ENCODE measurements at places on chromosomes 3 and 15.

DNA sequence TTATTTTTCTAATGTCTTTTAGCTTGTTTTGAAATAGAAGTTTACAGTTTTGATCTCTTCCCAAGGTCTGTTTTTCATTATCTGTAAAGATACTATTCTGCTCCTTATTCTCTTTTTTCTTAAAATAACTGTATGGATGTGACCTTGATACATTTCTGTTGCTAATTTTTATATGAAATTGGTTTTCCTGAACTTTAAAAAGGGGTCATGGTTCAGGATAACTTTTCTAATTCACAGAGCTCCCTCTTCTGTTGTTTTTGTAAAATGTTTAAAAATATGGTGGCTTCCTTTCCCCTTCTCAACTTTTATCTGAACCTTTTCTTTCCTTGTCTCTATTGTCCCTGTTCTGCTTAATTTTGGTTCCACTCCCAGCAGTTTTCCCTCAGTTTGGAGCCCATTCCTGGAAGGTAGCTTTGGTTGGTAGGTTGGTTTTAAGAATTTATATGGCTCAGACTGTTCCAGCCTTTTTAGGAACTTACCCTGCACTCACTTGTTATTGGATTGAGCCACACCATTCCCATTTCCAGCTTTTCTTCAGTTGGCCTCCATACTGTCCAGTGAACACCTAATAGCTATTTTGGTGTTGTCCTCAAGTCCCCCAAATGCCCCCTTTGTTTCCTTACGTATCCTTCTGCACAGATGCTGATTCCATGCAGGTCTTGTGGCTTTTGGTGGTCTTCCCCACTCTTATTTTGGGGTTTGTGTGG is 70.3 kb downstream of the SLMAP start:
- DNase-seq: no peak

DNA sequence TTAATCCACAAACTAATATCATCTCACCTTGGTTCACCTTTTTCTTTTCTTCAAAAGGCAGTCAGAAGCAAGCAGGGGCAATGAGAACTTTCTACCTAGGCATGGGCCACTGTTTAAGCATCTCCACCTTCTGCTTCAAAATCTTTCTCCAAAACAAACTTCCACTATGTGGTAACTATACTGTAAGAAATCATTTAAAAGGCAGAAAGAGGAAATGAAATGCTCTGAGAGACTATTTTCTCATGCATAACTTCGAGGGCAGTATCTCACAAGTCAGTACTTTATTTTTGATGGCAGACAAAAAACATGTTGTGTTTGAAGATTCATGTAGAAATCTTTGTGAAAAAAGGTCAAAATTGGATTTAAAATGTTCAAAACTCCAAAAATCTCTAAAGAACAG is 419.7 kb downstream of the ZBTB20 start:
- no peak for DNase-seq

DNA sequence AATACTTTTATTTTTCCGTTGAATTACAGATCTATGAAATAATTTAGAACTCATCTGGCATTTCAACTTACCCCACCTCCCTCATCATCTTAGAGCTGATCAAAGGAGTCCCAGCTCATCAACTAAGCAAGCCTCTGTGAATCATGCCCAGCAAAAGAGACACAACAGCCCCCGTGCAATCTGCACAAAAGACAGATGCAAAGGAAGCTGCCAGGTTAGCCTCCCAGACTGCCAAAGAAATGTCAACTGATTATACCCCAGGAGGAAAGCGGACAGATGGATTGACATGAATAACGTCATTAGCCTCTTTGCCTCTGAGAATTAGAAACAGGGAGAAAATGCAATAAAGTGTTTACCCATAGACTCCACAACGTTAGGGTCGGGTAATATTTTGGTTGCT is 75.0 kb downstream of the GABRB3 start:
- no peak for DNase-seq

DNA sequence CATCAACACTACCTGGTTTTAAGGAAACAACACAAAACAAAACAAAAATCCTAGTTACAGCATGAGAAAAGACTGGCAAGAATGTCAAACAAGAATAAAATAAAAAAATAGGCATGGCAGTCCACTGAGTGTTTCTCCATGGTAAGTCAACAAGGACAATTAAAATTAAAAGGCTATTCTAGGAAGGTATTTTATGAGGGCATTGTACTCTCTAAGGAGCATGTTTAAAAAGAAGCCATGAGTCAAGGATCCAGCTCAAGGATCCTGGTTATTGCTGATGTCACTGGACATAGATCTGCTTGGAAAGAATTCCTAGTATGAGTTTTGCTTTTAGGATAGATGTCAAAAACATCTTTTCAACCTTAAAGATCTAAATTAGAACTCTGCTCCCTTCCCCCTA is 106.7 kb downstream of the MYO5A start:
- no peak for DNase-seq

- DNase-seq: no peak
These were observed 178.4 kb downstream of the ATP10A start for GRCh38 chr15:25684521-25685431.

- no peak for DNase-seq
These were observed 11.5 kb downstream of the FILIP1L start for GRCh38 chr3:100102757-100103156.

- no peak for DNase-seq
These were observed 1.3 kb downstream of the NEIL1 start for GRCh38 chr15:75348034-75348561.

- DNase-seq: no peak
These were observed 23.1 kb downstream of the ABHD6 start for GRCh38 chr3:58260733-58261132.

DNA sequence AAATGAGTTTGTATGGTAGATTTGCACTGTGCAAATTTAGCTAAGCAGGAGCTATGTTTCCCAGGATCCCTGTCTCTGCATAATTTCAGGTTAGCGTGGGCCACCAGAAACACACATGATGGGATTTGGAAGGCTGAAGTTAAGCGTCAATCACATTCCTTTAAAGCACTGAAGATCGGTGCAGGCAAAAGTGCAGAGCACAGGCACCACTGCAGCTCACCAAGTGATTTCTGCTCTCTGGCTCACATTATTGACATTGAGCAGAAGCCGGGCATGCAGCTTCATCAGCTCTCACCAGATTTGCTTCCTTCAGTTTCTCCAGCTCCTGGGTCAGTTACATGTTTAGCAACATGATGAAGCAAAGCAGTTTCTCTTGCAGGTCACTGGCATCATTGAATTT is 256.4 kb upstream of the TGFBR2 start:
- DNase-seq: no peak

DNA sequence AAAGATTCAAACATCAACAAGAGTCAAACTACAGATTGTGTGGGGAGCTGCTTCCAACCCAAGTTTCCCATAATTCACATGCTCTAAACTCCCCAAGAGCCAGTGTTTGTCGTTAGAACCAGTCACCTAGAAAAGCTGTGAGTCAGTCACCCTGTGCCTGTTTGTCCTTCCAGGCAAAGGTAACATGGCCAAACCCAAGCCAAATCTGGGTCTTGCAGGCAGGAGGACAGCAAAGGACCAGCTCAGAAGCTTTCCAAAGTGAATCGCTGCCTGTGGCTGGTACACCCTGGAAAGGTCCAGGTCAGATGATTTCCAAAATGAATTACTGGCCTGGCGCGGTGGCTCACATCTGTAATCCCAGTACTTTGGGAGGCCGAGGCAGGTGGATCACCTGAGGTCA is 251.5 kb downstream of the FAM43A start:
- DNase-seq: no peak

DNA sequence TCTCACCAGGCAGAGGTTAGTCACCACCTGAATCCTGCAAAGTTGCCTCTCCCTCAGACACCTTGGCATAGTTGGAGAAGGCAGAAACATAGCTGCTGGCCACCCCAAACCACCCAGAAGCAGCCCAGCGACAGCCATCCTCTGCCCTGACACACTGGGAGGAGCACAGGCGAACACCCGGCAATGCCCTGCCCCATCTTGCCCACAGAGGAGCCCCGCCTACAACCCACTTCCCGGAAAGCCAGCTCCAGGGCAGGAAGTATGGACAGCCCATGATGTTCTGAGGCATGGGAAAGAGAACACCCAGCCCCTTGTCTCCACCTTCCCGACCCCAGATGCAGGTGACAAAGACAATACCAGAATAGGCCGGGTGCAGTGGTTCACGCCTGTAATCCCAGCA is 12.6 kb upstream of the SHISA5 start:
- no peak for DNase-seq

GRCh38 chr3:119965692-119966091 is 128.6 kb downstream of the GSK3B start:
- DNase-seq: no peak

DNA sequence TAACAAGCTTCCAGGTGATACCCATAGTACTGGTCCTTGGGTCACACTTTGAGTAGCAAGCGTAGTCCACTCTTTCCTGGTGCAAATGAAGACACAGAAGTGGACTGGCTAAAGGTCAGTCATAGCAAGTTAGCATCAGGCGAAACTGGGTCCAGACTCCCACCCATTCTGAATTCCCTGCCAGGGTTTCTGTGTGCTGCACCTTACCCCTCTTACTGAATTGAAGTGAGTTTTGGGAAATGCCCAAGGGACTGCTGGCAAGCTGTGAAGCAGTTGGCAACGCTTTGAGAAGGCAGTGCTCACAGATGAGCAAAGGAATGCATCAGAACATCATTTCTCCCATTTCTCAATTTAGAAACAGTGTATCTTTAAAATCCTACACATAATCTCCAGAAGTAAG is 1.8 kb upstream of the LSG1 start:
- DNase-seq: no peak

DNA sequence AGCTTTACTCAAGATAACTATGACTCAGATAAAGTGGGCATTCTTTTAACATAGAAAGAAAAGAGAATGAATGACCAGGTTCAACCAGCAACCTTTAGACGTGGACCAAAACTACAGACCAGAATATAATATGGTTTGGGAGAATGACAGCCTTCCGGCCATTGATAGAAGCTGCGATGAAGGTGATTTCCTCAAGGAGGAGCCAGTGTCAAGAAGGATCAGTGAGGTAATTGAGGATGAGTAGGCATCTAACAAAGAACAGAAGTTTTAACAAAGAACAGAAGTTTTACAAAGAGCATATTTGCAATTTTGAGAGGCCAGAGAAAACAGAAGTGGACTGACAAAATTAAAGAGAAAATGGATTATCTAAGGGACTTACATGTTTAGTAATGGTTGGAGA is 289.0 kb upstream of the AGTR1 start:
- DNase-seq: no peak

DNA sequence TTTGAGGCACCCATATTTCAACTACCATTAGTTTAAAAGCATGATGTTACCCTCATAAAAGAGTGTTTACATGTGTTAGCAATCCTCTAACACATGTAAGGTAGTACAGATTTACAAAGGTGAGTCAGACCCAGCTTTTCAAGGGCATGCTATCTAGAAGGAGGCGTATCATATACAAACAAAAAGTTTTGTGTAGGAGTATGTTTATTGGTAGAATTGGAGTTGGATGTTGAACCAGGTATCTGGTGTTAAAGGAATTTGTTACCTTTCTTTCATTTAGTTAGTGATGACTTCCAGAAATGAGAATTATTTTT is 2.4 kb downstream of the HACD3 start:
- no peak for DNase-seq

DNA sequence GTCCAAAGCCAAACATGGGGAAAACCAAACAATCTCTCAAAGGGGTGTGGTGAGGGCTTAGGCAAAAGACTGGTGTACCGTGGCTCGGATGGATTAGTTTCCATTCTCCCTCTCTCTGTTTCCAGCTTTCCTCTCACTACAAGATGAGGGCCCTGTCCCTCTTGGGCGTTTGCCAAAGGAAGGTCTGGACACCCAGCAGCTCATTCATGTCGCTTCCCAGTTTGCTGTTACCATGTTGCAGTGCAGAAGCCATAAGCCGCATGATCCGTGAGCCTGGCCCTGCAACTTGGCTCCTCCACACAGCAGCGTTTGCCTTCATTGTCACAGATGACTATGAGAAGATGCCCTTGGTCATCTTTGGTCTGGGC is 92.2 kb downstream of the APBA2 start:
- no peak for DNase-seq

DNA sequence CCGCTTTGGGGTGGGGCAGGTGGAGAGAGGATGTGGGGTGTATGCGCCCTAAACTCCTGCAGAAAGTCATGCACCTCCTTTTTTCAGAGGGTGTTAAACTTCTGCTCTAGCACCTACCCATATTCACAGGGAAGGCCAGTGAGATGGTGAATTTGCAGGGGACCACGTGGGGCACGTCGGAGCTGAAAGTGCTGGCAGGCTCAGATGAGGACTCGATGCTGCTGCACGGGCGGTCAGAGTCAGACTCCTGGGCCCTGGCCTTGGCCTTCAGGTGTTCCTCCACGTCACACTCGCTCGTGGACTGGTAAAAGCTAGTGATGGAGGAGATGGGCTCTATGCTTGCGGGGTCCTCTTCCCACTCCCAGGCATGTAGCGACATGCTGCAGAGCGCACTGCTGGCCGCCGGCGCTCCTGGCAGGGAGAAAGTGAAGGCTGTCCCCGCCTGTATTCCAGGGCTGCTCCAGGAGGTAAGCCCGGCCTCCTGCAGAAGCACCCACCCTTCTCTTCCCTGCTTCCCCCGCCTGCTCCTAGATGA is 883 bp downstream of the CFAP92 start:
- no peak for DNase-seq

GRCh38 chr3:39639344-39640236 is 169.8 kb upstream of the MYRIP start:
- peak; percentile 15 for DNase-seq

DNA sequence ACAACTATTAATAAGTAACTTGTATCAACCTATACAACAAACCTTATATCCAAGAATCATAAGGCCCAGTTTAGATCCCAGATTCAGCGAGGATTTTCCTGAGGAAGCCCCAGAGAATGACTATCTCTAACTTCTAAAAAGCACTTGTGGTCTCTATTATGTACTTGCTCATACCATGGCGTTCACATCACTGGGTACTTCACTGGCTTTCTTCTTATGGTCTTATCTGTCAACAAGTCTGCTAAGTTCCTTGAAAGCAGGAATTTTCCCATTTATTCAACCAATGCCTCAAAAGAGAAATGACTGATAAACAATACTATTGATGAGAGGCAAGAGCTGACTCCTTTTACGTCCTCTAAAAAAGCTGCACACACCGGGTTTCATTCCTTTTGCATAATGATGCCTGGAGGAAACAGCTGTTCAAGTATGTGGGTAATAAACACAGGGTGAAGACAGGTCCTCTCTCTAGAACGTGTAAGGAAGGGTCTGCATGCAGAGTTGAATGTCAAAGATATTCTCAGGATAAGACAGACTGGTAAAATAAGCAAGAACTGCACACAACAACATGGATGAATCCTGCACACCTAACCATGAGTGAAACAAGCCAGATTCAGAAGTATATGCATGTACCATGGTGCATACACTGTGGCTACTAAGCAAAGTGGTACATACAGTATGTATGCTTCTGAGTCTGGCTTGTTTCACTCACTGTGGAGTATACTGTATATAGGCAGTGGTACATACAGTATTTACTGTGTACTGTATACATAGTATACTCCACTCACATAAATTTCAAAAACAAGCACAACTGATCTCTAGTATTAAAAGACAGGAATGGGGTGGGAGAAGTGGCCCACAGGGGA is 408.7 kb downstream of the SHQ1 start:
- no peak for DNase-seq

Data from activated T-cell treated with anti-CD3 and anti-CD28 coated beads for 24 hours (primary cell).